ENCODE measurements at places on chromosomes 7 and 10.
A peak's percentile ranks its signal among the peaks of the same experiment; 100 is the strongest.

DNA sequence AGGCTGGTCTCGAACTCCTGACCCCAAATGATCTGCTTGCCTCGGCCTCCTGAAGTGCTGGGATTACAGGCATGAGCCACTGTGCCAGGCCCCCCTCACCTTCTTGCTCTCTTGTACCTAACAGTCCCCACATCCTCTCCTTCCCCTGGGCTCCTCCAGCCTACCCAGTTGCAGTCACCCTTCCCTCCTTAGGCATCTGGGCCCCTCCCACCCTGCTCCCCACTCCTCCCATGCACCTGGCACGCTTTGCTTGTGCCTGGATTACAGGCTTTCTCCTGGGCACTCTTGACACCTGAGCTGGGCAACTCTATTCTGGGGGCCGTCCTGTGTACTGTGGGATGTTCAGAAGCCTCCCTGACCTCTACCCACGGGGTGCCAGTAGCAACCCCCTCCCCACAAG, 3.0 kb downstream of the CLDN15 start:
- no peak for DNase-seq

DNA sequence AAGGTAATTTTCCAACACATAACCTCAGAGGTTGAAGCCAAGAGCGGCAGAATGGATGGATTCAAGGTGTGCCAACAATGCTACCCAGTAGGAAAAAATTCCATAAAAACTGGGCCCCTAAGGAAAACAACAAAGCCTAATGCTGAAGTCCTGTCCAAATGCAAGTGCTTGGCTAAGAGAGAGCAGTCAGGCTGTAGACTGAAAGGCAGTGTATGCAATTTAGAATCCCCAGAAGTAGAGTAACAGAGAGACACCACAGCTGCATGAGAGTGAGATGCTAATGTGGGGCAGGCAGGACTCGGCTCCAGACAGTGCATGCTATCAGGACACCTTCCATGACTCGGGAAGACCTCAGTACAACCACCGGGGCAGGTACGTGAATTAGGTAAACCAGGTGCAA, 124.5 kb downstream of the ZFAND4 start:
- no peak for DNase-seq

DNA sequence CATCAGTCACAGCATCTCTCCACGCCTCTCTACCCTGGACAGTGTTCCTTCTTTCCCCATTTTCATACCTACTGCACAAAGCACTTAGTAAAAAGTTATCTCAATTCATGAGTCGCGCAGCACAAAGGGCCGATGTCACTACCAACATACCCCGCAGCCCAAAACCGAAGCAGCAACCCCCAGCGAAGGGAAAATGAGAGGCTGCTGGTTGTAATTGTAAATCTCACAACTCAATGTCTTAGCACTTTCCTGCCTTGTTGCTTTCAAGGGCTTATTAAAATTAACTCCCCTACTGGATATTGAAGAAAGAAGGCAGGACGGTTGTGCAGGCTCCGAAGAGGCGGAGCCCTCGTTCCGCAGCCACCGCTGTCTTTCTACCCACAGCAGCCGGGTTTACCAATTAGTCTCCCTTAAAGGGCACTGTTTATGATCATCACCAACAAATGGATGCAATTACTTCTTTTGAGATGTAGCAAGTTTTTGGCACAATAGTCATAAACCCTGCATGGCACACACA, 6.5 kb downstream of the DIP2C start:
- DNase-seq = no peak

GRCh38 chr7:105014693-105015389, 836 bp downstream of the KMT2E start:
- peak; percentile 64 for DNase-seq

DNA sequence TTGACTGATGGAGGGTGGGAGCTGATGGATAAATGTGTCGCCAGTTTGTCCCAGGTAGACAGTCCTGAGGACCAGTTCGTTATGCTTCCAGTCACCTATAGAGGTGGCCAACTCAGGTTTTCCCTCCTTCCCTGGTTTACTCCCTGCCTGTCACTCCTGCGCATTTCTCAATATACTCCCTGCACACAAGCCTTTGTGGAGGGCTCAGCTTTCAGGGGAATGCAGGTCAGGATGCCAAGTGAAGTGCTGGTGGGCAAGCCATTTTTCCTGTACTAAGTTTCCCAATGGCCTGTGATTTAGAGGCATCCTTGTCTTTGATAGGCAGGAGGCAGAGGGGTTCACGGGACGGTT, 473.5 kb upstream of the ZMIZ1 start:
- DNase-seq = no peak

GRCh38 chr10:3485057-3485686, 299.8 kb downstream of the KLF6 start:
- no peak for DNase-seq
